ENCODE measurements at places on chromosomes 13 and 19.

GRCh38 chr13:25702386-25702785 is 330.6 kb downstream of the ATP8A2 start:
- DNase-seq: no peak

DNA sequence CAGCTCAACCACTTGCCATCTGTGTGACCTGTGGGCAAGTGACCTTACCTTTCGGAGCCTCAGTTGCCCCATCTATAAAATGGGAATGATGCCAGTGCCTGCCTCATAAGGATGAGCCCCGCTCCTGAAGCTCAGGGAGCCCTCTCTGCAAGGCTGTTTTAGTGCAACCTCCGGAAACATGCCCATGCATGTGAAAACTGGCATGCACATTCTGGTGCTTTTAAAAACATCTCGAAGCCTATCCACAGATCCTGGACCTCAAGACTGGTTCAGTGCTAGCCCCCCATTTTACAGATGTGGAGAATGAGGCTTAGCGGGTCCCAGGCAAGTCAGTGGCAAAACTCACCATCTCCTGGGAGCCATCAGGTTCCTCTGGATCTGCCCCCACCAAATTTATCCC is 5.6 kb downstream of the CADM4 start:
- DNase-seq: no peak

- peak; percentile 51 for DNase-seq
Measured at GRCh38 chr19:33413868-33414666, 40.6 kb downstream of the CEBPG start.

DNA sequence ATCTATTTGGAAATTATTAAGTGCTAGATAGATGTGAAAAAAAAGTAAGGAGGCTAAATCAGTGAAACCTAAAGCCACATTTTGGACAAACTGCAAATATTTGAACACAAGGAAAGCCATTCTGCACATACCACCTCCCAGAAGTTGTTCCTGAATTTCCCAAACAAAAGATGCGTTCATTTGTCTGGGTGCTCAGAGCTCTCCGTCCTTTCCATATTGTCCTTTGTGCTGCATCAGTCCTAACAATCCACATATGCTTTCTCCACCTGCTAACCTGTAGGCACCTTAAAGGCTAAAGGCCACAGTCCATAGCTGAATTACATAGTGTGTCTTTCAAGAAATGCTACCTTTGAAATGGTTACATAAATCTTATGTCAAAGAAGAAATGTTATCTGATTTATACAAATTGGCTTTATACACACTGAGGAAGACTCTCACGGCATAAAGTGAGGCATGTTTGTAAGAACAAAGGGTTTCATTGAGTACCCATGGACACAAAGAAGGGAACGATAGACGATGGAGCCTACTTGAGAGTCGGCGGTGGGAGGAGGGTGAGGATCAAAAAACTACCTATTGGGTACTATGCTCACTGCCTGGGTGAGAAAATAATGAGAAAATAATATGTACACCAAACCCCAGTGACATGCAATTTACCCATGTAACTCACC is 182.0 kb downstream of the RGCC start:
- no peak for DNase-seq

- no peak for DNase-seq
Measured at GRCh38 chr13:112724788-112725345, 35.0 kb downstream of the ATP11A start.

GRCh38 chr13:52644108-52644507 is 1.9 kb downstream of the HNRNPA1L2 start:
- no peak for DNase-seq

DNA sequence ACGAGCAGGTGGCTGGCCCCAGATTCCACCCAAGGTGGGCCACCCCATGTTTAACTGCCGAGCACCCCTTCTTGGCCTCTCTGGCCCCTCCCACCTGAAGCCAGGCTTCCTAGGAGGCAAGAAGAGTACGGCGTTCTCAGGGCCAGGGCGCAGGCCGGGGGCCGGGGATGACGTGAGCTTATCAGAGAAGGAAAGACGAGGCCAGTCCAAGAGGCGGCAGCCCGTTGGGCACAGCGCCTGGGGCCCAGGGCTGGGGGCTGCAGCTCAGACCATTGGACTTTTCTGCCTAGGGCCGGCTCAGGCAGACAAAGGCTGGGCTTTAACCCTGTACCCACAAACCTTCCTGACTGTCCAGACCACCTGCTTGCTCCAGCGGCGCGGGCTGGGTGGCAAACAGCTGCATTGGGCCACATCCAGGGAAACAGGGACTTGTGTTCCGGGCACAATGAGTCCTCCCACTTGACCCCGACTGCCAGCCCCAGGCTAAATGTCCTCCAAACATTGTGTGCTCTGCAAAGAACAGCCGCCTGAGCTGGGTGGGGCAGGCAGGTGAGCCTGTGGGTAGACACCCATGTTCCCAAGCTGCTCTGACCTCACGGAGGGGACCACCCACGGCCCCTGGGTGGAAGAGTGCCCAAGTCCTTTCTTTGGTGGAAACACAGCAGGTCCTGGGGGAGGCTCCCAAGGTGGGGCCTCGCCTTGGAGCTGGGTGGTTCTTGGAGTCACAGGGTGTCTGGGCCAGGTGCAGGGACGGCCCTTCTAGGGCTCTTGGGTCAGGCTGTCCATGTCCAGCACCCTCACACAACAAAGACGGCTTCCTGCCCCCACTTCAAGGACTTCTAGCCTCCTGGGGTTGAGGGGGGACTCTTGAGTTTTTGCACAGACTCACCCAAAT is 21.9 kb downstream of the COMP start:
- no peak for DNase-seq
